ENCODE measurements at places on chromosomes 12 and 14.

GRCh38 chr14:26067786-26068459, 529.9 kb downstream of the NOVA1 start:
- no peak for DNase-seq

DNA sequence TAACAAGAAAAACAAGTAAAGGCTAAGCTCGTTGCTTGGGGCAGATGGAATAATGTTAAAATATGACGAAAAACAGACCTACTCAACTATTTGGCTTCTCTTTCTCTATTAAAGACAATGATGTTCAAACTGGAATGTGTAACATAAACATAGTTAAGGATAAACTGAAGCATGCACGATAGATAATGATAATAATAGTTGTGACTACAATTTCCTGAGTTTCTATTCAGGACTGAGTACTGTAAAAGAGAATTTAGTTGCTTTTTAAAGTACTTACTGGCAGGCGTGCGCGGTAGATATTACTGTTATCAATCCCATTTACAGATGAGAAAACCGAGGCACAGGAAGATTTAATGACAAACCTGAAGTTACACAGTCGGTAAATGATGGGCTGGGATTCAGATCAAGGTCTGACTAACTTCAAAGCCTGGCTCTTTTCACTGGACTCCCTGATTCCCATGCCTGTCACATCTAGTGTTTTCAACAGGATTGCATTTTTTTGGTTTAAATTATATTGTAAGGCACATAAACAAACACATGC, 103.0 kb downstream of the CRADD start:
- DNase-seq = no peak

DNA sequence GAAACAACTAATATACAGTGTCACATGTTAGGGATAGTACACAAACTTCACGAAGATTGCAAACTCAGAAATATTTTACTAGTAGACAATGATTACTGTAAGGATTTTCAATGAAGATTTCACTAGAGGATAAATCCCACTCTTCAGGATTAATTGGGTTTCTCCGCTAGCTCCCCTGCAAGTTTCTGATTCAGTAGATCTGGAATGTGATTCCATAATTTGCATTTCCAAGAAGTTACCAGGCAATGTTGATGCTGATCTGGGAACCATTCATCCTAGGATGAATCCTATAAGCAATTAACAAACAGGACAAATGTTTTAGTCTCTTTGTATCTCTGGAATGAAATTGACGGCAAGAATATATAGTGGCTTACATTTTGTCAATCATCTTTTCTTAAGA, 272.4 kb downstream of the ALX1 start:
- DNase-seq = no peak

DNA sequence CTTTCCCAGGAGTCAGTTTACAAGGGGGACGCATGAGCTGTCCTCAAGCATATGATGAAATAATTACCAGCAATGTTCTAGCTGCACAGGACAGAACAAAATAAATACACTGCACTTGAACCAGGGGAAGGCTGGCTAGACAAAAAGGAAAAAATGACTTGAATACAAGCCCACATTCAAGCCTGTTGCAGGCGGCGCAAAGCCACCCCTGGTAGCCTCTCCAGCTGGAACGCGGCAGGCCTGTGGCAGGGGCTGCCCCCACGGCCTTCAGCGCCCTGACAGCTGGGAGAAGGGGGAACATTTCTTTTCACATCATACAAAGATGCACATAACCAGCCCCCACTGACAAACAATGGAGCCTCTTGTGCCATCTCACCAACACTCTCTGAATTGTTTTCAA, 57.1 kb downstream of the TRAFD1 start:
- no peak for DNase-seq

Measured in NCI-H1436 treated with DMSO at 0.1 percent for 48 hours (cell line).